Karpas-422 (cell line): ENCODE measurements at places on chromosomes 1 and 21. TPM values are rescaled to one million over a fixed set of nuclear protein-coding genes. Genes with fewer than 3 reads are reported as not detected.

- DNase-seq = no peak
- no peak overlapping the region for H3K4me3 ChIP-seq
- H3K4me1 ChIP-seq = no peaks in the 10 kb centered on the region
- H3K27me3 ChIP-seq = no peaks in the 10 kb centered on the region
- no peaks in the 10 kb centered on the region for H3K36me3 ChIP-seq
Observed at GRCh38 chr1:73824065-73824464, 373.9 kb downstream of the LRRIQ3 start.

GRCh38 chr1:205744403-205744802 lies 5.6 kb downstream of the NUCKS1 start:
- peaks cover 8% of the 10 kb centered on the region; the same call in 1 of the 2 replicates for H3K36me3 ChIP-seq
- DNase-seq = no peak
- no peaks in the 10 kb centered on the region for H3K27me3 ChIP-seq
- H3K4me1 ChIP-seq = peaks cover 71% of the 10 kb centered on the region
- peak overlapping the region; percentile 65; the same call in 1 of the 2 replicates for H3K27ac ChIP-seq

- peaks cover 9% of the 10 kb centered on the region for H3K4me1 ChIP-seq
- H3K27ac ChIP-seq = no peak overlapping the region
- DNase-seq = peak; percentile 97
- H3K36me3 ChIP-seq = peaks cover 3% of the 10 kb centered on the region; the same call in 1 of the 2 replicates
Observed at GRCh38 chr1:34852677-34853217, 6.8 kb downstream of the SMIM12 start.

GRCh38 chr1:172325531-172325930 lies 95.0 kb upstream of the C1orf105 start:
- no peaks in the 10 kb centered on the region for H3K36me3 ChIP-seq
- no peaks in the 10 kb centered on the region for H3K4me1 ChIP-seq
- no peak overlapping the region for H3K4me3 ChIP-seq
- DNase-seq = no peak
- H3K27me3 ChIP-seq = no peaks in the 10 kb centered on the region

DNA sequence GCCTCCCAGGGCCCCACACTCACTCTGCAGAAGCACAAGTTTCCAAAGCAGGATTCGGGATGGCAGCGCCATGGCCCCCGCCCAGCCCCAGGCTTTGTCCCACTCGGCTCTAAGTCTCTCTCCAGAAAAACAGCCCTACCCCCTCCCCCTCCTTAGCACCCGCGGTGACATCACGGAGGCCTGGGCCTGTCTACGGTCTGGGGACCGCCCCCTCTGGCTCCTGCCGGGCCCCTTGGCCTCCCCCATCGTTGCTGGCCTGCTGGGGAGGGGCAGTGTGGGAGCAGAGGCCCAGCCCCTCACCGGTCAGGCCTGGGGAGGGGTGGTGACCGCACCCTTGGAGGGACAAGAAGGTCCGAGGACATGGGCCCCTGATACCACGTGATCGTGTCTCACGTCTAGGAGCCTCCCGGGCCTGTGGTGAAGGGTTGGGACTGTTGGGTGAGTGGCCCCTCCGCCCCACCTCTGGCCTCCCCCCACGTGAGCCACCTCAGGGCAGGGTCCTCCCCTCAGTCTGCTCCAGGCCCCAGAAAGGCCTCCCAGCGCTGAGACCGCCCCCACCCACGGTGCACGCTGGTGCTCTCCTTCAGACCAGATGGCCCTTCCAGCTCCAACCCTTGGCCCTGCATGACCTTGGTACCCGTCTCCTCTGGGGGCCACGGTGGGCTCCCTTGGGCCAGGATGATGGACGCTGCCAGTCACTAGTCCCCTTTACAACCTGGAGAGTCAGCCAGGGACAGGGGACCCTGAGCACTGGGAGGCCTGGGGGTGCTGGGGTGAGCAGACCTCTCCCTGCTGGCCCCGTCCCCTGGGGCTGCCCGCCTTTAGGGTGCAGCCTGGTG lies at the start of gene MXRA8:
MXRA8 (minus strand) TSS at position 123 of the 839 bp plus-strand sequence; CDS start at position 72, 51 bp downstream.
- DNase-seq = no peak
- H3K4me1 ChIP-seq = 0 out of 2 replicates have a peak, but pooled peaks cover 3% of the 10 kb centered on the region
- no peaks in the 10 kb centered on the region for H3K27me3 ChIP-seq
- H3K36me3 ChIP-seq = no peaks in the 10 kb centered on the region
- no peak within 1 kb of the TSS for H3K27ac ChIP-seq

DNA sequence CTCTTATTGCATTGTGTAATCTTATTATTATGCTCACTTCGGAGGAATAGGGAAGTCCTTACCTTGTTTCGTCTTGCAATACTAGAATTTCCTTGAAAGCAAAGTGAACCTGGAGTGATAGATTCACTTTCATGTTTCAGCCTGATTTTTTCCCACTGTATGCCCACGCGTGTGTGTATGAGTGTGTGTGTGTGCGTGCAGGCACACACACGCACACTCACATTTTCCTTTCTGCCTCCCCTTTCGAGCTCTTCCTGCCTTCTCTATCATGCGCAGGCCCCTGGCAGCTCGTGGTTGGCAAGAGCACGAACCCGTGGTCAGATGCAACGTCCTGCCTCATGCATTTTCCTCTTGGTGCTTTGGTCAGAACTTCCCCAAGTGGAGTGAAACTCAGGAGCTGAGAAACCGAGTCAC lies at the start of gene GCSAML:
GCSAML (plus strand) TSS at position 366 of the 414 bp plus-strand sequence. CDS start 58 bp downstream, outside the sequence.
- DNase-seq = no peak
- no peaks in the 10 kb centered on the region for H3K36me3 ChIP-seq
- no peaks in the 10 kb centered on the region for H3K27me3 ChIP-seq
- H3K27ac ChIP-seq = no peak within 1 kb of the TSS
- H3K4me3 ChIP-seq = no peak within 1 kb of the TSS

DNA sequence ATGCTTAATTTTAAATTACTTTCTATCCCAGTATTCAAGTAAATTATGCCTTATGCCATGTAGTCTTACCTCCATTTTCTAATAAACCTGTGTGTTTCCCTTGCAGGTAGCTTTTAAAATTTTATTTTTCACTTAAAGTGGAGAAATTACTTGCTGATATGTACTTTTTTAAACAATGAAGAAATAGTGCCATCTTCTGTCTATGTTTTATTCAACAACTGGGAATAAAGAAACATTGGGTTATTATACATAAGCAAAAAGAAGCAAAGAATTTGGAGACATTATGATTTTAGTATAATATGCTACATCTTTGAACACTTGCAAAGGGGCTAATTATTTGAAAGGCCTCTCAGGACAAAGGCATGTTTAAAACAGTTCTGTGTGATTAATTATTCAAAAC lies 1912.9 kb downstream of the MRPL39 start:
- H3K4me3 ChIP-seq = no peak overlapping the region
- H3K27me3 ChIP-seq = no peaks in the 10 kb centered on the region
- H3K36me3 ChIP-seq = no peaks in the 10 kb centered on the region
- DNase-seq = no peak
- no peaks in the 10 kb centered on the region for H3K4me1 ChIP-seq
- no peak overlapping the region for H3K27ac ChIP-seq

DNA sequence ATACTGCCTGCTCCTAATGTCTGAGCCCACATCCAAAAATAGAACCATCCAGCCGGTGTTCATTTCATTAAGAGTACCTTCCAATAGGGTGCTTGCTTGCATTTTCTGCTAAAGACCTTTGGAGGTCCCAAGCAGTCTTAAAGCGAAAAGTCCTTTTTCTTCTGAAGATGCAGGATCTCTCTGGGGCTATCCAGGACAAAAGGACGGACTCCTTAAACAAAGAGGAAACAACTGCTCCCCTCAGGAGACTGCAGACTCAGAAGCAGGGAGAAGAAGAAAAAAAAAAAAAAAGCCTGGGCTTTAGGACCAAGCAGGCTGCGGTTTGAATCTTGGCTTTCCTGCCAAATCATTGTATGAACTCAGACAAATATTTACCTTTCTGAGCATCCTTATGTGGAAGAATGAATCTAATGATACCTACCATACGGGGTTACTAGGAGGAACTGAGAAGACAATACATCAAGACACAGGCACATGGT lies 204.0 kb downstream of the PLPP3 start:
- H3K27me3 ChIP-seq = no peaks in the 10 kb centered on the region
- no peak overlapping the region for H3K27ac ChIP-seq
- no peak for DNase-seq
- no peaks in the 10 kb centered on the region for H3K36me3 ChIP-seq
- H3K4me3 ChIP-seq = no peak overlapping the region
- H3K4me1 ChIP-seq = no peaks in the 10 kb centered on the region

GRCh38 chr1:92482665-92483609 lies 3.8 kb downstream of the GFI1 start:
- no peaks in the 10 kb centered on the region for H3K27me3 ChIP-seq
- peaks cover 23% of the 10 kb centered on the region for H3K4me1 ChIP-seq
- H3K27ac ChIP-seq = no peak overlapping the region
- DNase-seq = peak; percentile 44
- no peaks in the 10 kb centered on the region; the same call in 1 of the 2 replicates for H3K36me3 ChIP-seq

GCSAML gene
- total RNA-seq = not detected in 2 replicates

GBP6 gene
- total RNA-seq = not detected in 2 replicates

NFASC gene
- total RNA-seq = 0.75 and 2.2 TPM in 2 replicates

EIF4G3 gene
- total RNA-seq = 103 and 139 TPM in 2 replicates

KIF21B gene
- total RNA-seq = 0.22 TPM in 2 replicates

FMOD gene
- total RNA-seq = 2.2 and 3.6 TPM in 2 replicates

WNT3A gene
- total RNA-seq = not detected in 2 replicates
